ENCODE measurements at places on chromosomes 4 and X.

DNA sequence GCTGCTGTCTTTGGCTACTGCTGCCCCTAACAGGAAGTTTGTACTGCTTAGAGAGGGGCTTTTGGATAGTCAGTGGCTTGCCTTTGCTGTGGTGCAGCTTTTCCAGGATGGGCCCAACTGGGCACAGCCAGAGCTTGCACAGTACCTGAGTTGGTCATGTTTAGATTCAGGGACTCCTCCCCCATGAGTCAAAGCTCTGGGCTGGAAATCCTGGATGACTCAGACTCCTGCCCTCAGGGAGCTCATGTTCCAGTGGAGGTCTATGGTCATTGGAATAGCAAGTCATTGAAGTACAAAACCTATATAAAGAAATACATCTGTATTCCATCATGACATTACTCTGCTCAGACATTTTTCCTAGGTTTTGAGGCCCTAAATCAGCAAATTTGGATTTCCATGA, 66.7 kb upstream of the PJA1 start:
- DNase-seq: no peak
- no peaks in the 10 kb centered on the region for H3K36me3 ChIP-seq
- H3K4me3 ChIP-seq: no peak overlapping the region
- no peak overlapping the region for H3K27ac ChIP-seq
- no peaks in the 10 kb centered on the region for H3K4me1 ChIP-seq
- H3K27me3 ChIP-seq: no peaks in the 10 kb centered on the region

DNA sequence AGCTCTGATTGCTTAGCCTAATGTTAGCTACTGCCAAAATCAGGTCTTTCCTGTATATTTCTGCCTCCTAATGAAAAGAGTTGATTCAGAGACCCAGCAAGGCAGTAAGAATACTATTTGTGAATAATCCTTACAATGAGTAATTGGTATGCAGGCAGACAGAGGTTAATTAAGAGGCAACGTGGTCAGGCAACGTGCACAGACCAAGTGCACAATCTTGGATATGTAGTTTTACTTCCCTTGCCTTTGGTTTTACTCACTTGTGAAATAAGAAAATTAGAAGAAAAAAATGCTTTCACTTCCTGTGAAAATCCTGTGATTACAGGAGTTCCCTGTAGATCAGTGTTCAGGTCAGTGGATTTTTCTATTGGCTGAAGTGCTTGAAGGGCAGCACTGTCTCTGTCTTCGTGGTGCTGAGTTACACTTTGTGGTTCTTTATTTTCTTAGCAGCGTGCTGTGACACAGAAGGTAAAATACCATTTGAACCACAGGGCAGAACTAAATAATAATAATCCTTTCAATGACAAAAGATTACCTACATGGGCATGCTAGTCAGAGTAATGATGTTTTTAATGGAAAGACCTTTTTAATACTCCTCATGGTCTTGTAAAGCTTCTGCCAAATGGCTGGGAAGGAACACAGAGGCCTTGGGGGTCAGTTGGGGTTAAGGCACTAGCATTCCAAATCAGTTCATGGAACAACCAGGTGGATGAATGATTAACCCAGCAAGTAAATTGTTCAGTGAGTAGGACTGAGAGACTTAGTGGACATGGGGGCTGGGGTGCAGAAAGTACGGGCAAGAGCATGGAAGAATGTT, 430.9 kb downstream of the MAPK10 start:
- H3K36me3 ChIP-seq: no peaks in the 10 kb centered on the region
- no peak overlapping the region for H3K4me3 ChIP-seq
- H3K27ac ChIP-seq: no peak overlapping the region
- peaks cover 18% of the 10 kb centered on the region for H3K4me1 ChIP-seq
- DNase-seq: no peak
- no peaks in the 10 kb centered on the region for H3K27me3 ChIP-seq

- peak; percentile 67 for DNase-seq
- no peak overlapping the region for H3K4me3 ChIP-seq
- H3K27me3 ChIP-seq: no peaks in the 10 kb centered on the region
- peaks cover 39% of the 10 kb centered on the region for H3K4me1 ChIP-seq
Observed at GRCh38 chr4:924107-925096, 7.7 kb downstream of the GAK start.

GRCh38 chr4:111960241-111960667, 185.0 kb upstream of the FAM241A start:
- no peak for DNase-seq
- no peaks in the 10 kb centered on the region for H3K36me3 ChIP-seq
- no peaks in the 10 kb centered on the region for H3K4me1 ChIP-seq

DNA sequence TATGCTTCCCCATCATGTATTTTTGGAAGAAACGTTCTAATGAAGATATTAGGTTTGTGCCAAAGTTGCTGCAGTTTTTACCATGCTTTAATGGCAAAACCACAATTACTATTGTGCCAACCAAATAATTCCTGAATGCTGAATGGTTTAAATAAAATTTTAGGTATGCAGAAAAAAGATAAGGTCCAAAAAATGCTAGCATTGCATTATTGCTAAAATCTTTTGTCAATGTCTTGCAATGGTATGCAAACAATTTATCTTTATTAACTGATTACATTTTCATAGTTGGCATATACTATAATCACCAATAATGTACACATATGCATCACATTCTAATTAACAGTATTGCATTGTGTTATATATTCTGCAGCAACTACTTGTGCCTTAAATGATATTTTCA, 1657.4 kb upstream of the IGFBP7 start:
- H3K27ac ChIP-seq: no peak overlapping the region
- no peak for DNase-seq
- H3K4me3 ChIP-seq: no peak overlapping the region
- no peaks in the 10 kb centered on the region for H3K4me1 ChIP-seq
- H3K36me3 ChIP-seq: no peaks in the 10 kb centered on the region

GRCh38 chr4:168634276-168634802, 137.5 kb downstream of the PALLD start:
- no peak overlapping the region for H3K4me3 ChIP-seq
- peak overlapping the region; percentile 14 for H3K27ac ChIP-seq
- no peaks in the 10 kb centered on the region for H3K36me3 ChIP-seq
- DNase-seq: no peak

DNA sequence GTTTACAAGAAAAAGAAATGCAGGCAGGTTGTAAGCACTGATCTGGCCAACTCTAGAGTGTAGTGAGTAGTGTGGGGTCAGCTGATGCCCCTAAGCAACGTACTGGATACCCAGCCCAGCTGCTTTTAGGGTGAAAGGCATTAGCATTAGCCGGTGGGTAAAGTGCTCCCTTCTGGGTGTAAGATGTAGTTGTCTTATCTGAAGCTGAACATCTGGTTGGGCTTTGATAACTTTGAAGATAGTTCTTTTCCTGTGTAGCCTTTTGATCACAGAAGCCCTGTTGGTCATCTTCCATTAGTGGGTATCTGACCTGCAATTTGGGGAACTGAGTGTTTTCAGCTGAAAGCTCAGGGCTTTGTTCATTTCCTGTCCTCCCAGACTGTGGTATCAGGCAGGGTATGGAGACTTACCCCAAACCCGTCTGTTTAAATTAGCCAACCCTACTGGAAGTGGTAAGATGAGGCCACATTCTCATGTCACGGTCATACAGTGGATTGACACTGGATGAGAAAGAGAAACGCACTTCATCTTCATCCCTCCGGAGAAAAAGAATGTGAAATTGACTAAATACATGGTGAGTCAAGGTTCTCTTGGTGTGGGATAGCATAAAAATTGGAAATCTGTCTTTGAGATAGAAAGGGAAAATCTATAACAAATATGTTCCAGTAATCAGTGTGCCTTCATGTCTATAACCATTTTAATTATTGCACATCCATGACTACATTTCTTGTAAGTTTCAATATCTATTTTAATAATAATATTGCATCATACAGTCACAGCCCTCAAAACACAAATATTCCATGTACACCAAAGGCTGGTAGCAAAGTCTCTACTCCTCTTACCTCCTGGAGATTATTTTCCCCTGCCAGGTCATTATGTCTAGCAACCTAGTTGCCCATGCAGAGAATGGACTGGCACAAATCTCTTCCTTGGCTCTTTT, 8.7 kb downstream of the RHOH start:
- no peaks in the 10 kb centered on the region for H3K4me1 ChIP-seq
- no peaks in the 10 kb centered on the region for H3K36me3 ChIP-seq
- DNase-seq: no peak
- no peak overlapping the region for H3K27ac ChIP-seq
- no peaks in the 10 kb centered on the region for H3K27me3 ChIP-seq

DNA sequence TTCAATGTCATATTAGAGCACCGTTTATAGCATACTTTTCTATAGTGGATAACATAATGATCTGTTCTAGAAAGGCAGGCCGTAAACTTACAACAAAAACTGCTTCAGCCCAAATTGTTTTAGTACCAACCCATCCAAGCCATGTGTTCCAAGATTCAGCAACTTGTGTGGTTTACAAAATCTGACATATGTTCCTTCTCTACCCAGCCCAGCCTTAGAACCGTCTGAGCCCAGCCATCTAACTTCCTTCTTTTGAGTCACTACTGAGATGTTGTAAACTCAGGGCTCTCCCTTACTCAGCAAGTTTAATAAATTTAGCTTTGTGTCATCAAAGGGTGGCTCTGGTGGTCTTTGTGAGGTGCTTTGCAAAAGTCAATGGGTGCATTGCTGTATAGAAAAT, 32.4 kb upstream of the REPS2 start:
- no peak overlapping the region for H3K4me3 ChIP-seq
- no peak overlapping the region for H3K27ac ChIP-seq
- H3K27me3 ChIP-seq: no peaks in the 10 kb centered on the region
- no peaks in the 10 kb centered on the region for H3K36me3 ChIP-seq
- H3K4me1 ChIP-seq: no peaks in the 10 kb centered on the region
- no peak for DNase-seq

GRCh38 chr4:1297456-1298325, 8.0 kb downstream of the MAEA start:
- H3K4me3 ChIP-seq: no peak overlapping the region
- no peaks in the 10 kb centered on the region for H3K27me3 ChIP-seq
- H3K27ac ChIP-seq: no peak overlapping the region
- DNase-seq: peak; percentile 67

GRCh38 chrX:358651-359143, 28.0 kb downstream of the PPP2R3B start:
- no peaks in the 10 kb centered on the region for H3K27me3 ChIP-seq
- H3K27ac ChIP-seq: no peak overlapping the region
- no peaks in the 10 kb centered on the region for H3K4me1 ChIP-seq
- no peak overlapping the region for H3K4me3 ChIP-seq
- peak; percentile 73 for DNase-seq

- no peaks in the 10 kb centered on the region for H3K27me3 ChIP-seq
- H3K36me3 ChIP-seq: no peaks in the 10 kb centered on the region
- H3K4me3 ChIP-seq: no peak overlapping the region
- DNase-seq: no peak
Observed at GRCh38 chr4:101160792-101161592, 186.3 kb downstream of the PPP3CA start.

DNA sequence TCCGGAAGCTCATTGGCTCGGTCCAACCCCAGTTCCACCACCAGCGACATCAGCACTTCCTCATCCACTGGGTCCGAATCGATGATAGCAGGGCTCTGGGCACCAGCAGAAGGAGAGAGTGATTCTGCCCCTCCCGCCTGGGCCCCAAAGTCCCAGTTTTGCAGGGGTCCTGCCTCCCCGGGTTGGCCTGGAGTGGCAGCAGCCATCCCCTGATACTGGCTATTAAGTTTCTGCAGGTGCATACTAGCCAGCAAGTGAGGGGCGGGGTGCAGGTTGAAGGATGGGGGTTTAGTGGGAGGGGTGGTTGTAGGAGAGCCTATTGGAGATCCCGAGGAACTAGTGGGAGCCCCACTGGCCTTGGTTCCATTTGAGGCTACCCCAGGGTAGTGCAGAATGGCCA, 3.9 kb downstream of the CITED1 start:
- H3K27me3 ChIP-seq: peaks cover 15% of the 10 kb centered on the region
- no peak overlapping the region for H3K27ac ChIP-seq
- DNase-seq: no peak
- H3K4me3 ChIP-seq: no peak overlapping the region

DNA sequence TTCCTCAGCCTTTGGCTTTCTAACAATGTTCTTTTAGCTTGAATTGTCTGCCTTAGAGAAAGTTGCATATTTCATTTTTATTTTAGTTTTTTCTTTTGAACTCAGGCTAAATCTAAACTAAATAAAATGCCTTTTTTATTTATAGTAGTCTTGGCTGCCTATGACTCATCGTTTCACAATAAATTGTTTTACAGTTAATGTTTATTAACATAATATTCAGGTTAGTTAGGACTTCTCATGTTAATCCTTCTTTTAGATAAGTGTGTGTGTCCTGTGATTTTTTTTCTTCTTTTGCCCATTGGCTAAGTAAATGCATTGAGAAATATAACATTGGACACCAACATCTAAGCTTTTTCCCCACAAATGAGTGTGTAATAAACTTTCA, 1.6 kb downstream of the RP2 start:
- H3K36me3 ChIP-seq: no peaks in the 10 kb centered on the region
- H3K4me1 ChIP-seq: peaks cover 20% of the 10 kb centered on the region
- peak overlapping the region; percentile 73 for H3K4me3 ChIP-seq
- DNase-seq: no peak
- H3K27me3 ChIP-seq: no peaks in the 10 kb centered on the region

- no peaks in the 10 kb centered on the region for H3K27me3 ChIP-seq
- no peaks in the 10 kb centered on the region for H3K4me1 ChIP-seq
- no peak for DNase-seq
- H3K36me3 ChIP-seq: no peaks in the 10 kb centered on the region
Observed at GRCh38 chr4:100367451-100367850, 150.4 kb downstream of the EMCN start.

DNA sequence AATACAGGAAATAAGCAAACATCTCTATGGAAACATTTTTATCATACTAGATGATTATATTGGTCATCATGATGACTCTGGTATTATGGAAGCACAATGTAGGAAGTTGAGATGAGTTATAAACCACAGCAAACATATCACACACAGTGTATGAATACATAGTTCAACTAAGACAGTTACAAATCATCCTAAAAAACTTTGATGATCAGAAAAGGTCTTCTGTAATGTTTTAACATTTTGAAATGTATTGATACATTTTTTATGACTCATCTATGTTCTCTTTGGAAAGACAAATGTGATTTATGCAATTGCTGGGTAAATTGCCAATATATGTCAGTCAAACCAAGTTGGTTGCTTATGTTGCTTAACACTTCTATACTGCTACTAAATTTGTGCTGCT, 4.8 kb downstream of the CXCL3 start:
- no peak overlapping the region for H3K27ac ChIP-seq
- H3K4me3 ChIP-seq: no peak overlapping the region
- no peak for DNase-seq
- H3K36me3 ChIP-seq: no peaks in the 10 kb centered on the region

DNA sequence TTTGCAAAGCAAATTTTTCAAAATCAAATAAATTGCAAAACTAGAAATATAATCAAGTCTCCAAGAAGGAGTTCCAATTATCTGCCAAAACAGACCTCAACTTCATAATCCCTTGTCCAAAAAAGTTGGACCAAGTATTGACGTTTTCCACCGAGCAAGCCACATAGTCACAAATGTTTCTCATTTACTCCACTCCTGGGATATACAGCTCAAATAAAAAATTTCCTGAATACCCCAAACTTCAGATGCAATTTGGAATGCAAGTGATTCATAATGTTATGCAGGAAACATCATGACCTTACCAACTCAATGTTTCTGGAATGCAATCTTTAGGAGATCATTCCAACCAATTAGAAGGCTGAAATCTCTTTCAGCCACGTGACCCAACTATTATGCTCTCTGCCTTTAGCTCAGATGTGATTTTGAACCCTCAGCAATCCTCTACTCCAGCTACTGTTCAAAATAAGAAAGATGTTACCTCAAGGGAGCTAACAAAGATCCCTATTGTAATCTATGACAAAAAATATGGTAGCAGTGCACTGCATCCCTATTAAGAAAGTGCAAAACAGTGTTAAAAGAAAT, 72.4 kb downstream of the PRDM5 start:
- H3K27me3 ChIP-seq: no peaks in the 10 kb centered on the region
- no peak overlapping the region for H3K4me3 ChIP-seq
- DNase-seq: no peak
- H3K27ac ChIP-seq: no peak overlapping the region
